ENCODE measurements at places on chromosomes 7 and 10. TPM values are rescaled to one million over a fixed set of nuclear protein-coding genes. Genes with fewer than 3 reads are reported as not detected.

Gene FXYD4
- total RNA-seq, result not detected

Gene FAM131B
- total RNA-seq, result 1.0 TPM

Gene DOCK1
- total RNA-seq, result 21.0 TPM

Gene OGDHL
- total RNA-seq, result under 0.01 TPM

Gene TMEM270
- total RNA-seq, result not detected

Gene FAM107B
- total RNA-seq, result 10.8 TPM

Gene AGR2
- total RNA-seq, result 0.74 TPM

Gene PSMA2
- 95.0 TPM for total RNA-seq

Gene DDC
- total RNA-seq, result not detected

Gene PPP1R17
- not detected for total RNA-seq

Gene PRLHR
- total RNA-seq, result not detected

Gene ELN
- 4.2 TPM for total RNA-seq

Gene GDF2
- total RNA-seq, result not detected

Gene IFIT3
- 5.7 TPM for total RNA-seq
